ENCODE measurements at places on chromosomes 4 and X.
A peak's percentile ranks its signal among the peaks of the same experiment; 100 is the strongest.

DNA sequence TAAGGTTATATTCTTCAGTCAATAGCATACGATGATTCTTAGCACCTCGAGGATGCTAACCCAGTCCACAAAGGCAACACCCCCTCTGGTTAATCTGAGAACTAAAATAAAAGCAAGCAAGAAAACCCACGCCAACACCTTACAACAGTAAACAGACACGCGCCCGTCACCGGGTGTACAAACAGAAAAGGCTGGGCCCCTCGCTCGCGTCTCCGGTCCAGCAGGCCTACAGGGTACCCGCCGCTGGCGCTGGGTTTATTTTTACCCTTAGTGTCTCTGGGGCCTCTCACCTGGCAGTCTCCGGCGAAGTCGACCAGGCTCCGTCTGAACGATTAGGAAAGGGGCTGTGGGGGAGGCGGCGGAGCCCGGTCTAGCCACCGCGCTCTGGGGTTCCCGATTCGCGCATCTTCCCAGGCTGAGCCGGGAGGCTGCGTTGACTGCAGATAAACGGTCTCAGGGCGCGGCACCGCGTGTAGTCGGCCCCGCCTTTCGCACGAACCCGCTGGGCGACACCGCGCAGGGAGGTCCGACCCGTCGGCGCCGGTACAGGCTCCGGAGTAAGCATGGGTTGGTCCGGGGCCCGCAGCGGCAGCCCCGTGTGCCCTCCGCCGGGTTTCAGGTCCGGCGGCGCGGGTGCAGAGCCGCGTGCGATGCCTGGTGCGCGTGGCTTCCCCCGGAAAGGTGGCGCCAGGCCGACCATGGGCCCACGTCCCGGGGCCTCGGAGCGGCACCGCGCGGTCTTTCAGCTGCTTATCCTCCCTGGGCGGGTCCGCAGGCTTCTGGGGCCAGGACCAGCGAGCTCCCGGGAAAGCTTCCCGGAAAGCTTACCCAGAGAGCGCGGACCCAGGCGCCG is 441 bp downstream of the SLC9B2 start:
- H3K36me3 ChIP-seq, result no peaks in the 10 kb centered on the region
- peak overlapping the region; percentile 62 for H3K4me3 ChIP-seq
- H3K27ac ChIP-seq, result peak overlapping the region; percentile 71
- H3K4me1 ChIP-seq, result no peaks in the 10 kb centered on the region
- DNase-seq, result peak; percentile 52

- H3K27ac ChIP-seq, result no peak overlapping the region
- no peak for DNase-seq
- no peaks in the 10 kb centered on the region for H3K36me3 ChIP-seq
- H3K4me1 ChIP-seq, result no peaks in the 10 kb centered on the region
- no peaks in the 10 kb centered on the region for H3K27me3 ChIP-seq
Measured at GRCh38 chrX:103437147-103437873, 61.0 kb downstream of the BEX3 start.

- no peak for DNase-seq
- H3K4me1 ChIP-seq, result no peaks in the 10 kb centered on the region
- H3K27me3 ChIP-seq, result no peaks in the 10 kb centered on the region
- peaks cover 16% of the 10 kb centered on the region for H3K36me3 ChIP-seq
- H3K27ac ChIP-seq, result no peak overlapping the region
Measured at GRCh38 chr4:53349091-53349491, 16.8 kb downstream of the SCFD2 start.

DNA sequence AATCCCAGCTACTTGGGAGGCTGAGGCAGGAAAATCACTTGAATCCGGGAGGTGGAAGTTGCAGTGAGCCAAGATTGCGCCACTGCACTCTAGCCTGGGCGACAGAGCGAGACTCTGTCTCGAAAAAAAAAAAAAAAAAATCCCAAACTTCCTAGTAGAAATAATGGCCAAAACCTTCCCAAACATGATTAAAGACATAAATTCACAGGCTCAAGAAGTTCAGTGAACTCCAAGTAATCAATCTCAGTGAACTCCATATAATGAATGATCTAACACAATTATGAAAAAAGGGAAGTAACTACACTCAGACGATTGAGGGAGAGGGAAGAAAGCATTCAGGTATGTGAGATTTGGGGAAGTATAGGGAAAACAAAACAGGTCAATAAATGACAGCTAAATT is 6.5 kb downstream of the FUNDC1 start:
- H3K27ac ChIP-seq, result no peak overlapping the region
- peaks cover 8% of the 10 kb centered on the region for H3K36me3 ChIP-seq
- no peak for DNase-seq
- no peaks in the 10 kb centered on the region for H3K4me1 ChIP-seq
- no peaks in the 10 kb centered on the region for H3K27me3 ChIP-seq

DNA sequence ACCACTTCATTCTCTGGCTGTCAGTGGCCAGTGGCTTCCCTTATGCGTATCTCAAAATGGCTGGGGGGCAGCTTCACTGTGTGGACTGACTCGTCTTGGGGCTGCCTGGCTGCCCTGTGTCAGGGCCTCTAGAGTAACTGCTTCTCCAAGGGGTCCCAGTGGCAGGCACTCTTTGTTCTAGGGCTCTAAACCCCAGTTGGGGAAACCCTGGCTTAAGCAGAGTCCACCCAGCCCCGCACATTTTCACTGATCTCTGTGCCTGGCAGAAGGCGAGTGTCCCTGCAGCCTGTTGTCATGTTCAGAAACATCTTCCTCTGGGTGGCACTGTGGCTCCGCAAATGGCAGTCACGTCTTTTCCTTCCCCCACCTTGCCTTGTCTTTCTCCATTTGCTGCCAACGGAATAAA is 59.7 kb downstream of the NBDY start:
- no peak for DNase-seq
- H3K27me3 ChIP-seq, result no peaks in the 10 kb centered on the region
- H3K27ac ChIP-seq, result no peak overlapping the region

GRCh38 chr4:78254893-78255292 is 197.8 kb downstream of the FRAS1 start:
- H3K36me3 ChIP-seq, result no peaks in the 10 kb centered on the region
- H3K27ac ChIP-seq, result no peak overlapping the region
- H3K4me1 ChIP-seq, result no peaks in the 10 kb centered on the region
- H3K4me3 ChIP-seq, result no peak overlapping the region
- no peaks in the 10 kb centered on the region for H3K27me3 ChIP-seq

Data from thymus (tissue), 14 donors.